ENCODE measurements at places on chromosomes 4 and X.

GRCh38 chr4:116811730-116812129 is 273.6 kb downstream of the TRAM1L1 start:
- DNase-seq = no peak

GRCh38 chr4:87171944-87172343 is 48.5 kb downstream of the KLHL8 start:
- no peak for DNase-seq

- DNase-seq = no peak
Observed at GRCh38 chrX:38868321-38868720, 67.1 kb downstream of the MID1IP1 start.

DNA sequence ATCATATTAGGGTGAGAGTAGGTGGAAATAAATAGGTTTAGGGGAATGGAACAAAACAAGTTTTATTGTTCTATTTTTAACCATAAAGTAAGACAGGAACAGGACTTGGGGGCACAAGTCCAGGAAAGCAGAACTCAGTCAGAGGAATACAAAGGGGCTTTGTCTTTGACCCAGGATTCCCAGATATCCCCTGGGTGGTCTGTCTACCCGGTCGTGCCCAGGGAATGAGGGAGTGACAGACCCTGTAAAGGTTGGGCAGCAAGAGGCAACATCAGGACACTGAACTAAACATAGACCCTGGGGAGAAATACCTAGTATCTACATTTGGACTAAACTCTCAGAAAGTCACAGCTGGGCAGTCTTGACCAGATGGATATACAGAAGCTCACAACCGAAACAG is 50.6 kb downstream of the PTCHD1 start:
- no peak for DNase-seq

DNA sequence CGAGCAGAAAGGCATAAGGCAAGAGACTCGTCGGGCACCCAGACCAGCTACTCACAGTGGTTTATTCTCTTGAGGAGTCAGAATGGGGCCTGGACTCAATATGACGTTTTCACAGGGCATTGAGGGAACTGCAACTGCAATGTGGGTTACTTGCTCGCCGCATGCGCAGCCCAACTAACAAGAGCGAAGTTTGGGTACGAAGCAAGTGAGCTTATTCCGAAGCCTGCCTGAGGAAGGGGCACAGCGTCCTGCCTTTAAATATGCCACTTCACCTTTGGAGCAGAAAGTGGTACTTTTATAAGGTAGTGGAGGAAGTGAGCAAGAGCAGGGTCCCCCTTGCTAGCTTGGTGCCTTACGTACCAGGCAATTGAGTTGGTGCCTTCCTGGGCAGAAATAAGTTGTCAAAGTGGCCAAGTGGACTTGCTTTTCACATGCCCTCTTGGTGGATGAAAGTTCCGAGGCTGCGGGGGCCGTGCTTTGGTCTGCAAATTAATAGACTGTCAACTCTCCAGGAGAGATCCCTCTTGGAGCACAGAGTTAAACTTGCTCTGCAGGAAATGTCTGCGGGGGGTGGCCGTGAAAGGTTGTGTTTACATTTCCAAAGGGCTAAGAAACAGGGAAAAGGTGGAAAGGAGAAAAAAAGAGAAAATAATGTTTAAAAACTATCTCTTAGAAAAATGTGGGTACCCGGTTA is 480.4 kb downstream of the TRIML1 start:
- DNase-seq = no peak

DNA sequence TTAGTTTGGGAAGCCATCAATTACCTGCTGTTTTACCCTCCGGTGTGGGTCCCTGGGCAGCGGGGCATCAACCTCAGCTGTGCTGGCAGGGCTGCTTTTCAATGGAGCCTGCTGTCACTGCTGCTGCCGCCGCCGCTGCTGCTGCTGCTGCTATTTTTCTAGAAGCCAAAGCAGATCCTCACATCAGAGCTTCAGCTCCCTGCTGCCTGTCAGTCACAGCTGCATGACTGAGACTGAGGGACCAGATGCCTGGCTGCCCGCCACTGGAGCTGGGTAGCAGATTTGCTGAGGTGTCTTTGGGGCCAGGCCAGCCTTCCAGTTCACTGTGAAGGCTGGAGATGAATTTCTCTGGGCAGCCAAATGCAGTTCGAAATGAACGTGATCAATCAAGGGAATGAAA is 200.3 kb upstream of the NHS start:
- no peak for DNase-seq

DNA sequence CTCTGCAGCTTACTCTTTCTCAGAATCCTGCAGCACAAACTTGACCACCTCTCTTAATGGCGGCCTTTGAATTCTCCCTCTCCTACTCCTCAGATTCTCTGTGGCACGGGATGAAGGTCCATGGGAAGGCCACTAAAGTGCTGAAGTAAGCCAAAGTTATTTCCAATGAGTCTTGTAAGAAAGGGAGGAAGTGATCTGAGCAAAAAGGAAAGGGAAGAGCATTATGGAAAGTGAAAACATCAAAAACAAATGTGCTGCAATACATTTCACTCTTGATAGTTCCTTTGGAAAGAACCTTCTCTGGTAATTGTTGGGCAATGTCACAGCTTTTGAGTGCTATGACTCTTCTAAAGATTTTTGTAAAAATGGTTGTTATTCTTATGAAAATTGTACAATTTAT is 54.3 kb upstream of the CAMK2D start:
- no peak for DNase-seq

GRCh38 chrX:93422693-93423092 is 250.7 kb downstream of the NAP1L3 start:
- no peak for DNase-seq

DNA sequence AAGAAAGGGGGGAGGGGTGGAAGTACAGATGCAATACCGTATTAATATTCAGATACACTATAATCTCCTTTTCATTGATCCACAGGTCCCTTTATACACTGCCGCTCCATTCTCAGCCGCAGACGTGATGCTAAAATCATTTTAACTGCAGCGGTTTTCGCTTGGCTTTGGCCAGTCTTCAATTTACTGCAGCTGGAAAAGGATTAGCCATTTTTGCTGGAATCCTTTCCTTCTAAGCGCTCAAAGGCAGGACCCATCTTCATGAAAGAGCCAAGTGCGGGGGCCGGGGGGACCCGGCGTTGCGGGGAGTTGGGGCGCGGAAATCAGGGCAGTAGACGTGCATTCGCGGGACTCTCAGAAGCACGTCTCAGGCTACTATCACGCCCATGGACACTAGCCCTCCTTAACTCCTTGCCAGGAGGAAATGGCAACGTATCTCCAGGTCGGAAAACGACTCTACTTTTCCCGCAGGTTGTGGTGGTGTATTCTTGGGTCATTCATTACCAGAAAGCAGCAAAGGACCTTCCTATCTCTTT is 1.7 kb upstream of the PCDH10 start:
- DNase-seq = no peak

DNA sequence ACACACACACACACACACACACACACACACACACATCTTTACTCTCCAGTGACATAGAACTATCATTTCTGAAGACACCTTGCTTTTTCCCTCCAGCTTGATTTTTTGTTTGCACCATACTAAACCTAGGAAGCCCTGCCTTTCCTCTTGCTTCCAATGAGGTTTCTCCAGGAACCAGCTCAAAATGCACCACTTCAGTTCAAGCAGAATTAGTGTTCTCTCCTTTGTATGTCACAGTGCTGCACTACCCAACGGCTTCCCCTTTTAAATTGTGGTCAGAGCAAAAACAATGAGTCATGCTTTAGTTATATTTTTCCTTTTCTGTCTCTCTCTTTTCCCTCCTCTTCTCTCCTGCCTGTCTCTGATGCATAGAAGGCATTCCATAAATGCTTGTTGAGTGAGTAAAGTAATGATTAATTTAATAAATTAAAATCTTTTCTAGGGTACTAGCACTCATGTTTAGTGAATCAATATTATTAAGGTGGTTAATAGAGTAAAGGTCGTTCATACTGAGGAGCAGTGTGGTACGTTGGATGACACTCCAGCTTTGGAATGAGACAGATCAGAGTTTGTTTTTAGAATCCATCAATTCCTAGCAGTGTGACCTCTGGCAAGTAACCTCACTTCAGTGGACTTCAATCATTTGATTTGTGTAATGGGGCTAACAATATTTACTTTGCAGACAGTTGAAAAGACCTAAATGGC is 5.9 kb downstream of the RTL3 start:
- DNase-seq = no peak

DNA sequence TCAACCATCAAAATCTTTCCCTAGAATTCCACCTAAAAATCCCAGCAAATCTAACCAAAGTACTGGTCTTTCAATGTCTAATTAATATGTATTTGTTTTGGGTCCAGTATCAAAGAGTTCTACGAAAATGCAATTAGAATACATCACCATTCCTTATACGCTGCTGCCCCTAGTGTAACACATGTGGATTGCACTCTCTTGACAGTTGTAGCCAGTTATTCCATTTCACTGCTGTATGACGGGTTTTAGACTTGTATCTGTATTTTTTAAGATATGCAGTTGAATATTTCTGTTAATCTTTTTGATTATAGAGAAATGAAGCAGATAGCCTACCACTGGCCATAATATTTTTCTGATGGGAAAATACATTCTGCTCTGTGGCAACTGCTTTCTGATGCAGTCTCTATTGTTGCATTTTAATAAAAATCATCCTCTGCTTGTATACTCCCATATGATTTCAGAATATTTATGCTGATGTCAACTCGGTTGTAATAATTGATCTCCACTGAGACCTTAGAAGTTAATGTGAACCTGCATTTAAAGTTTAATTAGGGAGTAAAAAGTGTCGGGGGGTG is 17.1 kb upstream of the PAGE2B start:
- DNase-seq = no peak

- DNase-seq = no peak
Observed at GRCh38 chrX:118062817-118063615, 53.6 kb downstream of the KLHL13 start.

DNA sequence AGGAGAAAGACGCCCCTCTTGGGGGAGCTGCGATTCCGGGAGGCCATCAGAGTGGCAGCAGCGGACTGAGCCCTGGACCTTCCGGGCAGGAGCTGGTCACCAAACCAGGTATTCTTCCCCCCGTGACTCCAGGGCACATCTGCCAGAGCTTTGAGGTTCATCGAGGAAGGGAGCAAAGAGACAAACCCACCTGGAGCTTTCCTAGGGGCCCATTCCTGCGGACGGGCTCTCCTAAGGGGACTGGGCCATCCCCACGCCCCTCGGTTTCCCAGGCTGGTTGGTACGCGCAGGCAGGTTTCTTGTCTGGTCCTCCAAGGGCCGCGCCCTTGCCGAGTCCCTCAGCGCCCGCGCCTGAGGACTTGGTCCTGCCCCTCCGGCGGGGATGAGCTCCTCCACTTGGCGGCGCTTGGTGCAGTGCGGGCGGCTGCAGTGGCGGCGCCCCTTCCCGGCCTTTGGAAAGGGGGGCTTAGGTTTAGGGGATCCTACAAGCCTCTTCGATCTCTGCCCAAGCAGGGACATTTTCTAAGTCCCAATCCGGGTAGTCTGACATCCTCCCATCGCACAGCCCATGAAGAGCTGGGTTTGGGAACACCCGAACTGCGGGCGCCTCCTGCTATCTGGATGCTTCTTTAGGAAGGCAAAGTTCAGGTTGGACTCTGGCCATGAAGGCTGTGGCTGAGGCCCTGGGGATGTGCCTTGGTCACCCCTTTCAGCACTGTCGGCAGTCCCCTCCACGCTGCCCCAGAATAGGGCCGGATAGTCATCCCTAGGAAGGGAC is 538 bp downstream of the STBD1 start:
- no peak for DNase-seq

DNA sequence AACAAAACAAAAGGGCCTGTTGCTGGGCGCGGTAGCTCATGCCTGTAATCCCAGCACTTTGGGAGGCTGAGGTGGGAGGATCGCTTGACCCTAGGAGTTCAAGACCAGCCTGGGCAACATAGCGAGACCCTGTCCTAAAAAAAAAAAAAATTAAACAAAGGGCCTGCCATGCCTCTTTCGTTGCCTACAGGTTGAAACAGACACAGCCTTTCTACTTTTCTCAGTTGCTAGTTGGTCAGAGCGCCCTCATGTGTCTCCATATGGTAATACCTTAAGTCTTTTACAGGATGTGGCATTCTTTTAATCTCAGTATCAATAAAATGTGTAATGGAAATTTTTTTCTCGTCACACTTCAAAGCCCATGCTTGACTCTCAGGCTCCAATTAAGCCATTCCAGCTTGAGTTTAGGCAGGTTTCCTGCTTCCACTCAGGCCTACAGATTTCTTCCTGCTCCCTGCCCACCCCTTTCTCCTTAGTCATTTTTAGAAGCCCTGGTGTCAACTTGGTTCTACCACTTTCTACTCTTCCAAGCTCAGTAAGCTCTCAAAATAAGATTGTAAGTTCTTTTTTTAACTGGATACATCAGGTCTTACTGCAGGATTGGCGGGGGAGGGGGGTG is 4.6 kb upstream of the SOWAHD start:
- DNase-seq = peak; percentile 24

GRCh38 chr4:23770011-23770410 is 119.8 kb downstream of the PPARGC1A start:
- no peak for DNase-seq

GRCh38 chrX:46601283-46601682 is 27.7 kb downstream of the CHST7 start:
- no peak for DNase-seq

DNA sequence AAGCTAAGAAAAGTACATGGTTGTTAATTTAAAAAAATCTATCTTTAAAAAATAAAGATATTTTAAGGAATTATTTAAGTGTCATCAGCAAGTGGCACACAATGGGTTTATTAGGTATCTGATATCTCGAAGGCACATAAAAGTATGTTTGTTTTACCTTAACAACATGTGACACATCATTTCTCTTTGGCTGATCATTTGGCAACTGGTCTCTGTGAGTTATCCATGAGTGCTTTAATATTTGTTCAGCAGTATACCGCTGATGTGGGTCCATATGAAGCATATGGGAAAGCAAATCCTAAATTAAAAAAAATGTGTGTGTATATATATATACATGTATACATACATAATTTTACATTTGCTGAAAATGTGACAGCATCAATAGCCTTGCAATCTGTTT is 123.2 kb downstream of the RPS6KA6 start:
- no peak for DNase-seq

DNA sequence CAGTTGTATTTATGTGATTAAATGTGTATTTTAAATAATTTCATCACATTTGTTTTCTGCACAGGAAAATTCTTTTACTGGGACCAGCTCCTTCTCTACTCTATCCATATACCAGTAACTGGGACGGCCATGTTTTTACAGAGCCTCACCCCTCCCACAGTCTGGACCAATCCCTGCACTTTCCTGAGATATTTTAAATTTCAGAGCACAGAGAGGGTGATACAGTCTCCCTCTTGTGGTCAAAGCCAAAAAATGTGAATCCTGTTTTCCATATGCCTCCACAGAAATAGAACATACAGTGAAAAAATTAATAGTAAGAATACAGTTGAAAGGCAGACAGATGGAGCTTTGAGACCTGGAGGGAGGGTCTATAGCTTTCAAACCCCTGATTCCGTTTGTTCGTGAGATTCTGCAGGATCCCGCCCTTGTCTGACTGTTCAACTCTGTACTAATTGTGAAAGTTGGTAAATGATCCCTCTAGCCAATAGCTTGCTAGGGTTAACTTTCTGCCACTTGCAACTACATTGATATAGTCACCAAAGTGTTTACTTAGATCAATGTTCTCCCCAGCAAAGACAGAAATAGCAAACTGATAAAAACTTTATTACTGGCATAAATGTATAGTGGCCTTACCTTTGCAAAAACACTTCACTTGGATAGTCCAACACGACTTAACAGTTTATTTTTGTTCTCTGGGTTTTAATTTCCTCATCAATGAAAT is 172.2 kb downstream of the PPARGC1A start:
- no peak for DNase-seq

- no peak for DNase-seq
Observed at GRCh38 chrX:148979786-148980185, 479.4 kb downstream of the AFF2 start.
